ENCODE measurements at places on chromosomes 12 and 14.

GRCh38 chr12:3624273-3624672 is 128.6 kb downstream of the CRACR2A start:
- DNase-seq = no peak

DNA sequence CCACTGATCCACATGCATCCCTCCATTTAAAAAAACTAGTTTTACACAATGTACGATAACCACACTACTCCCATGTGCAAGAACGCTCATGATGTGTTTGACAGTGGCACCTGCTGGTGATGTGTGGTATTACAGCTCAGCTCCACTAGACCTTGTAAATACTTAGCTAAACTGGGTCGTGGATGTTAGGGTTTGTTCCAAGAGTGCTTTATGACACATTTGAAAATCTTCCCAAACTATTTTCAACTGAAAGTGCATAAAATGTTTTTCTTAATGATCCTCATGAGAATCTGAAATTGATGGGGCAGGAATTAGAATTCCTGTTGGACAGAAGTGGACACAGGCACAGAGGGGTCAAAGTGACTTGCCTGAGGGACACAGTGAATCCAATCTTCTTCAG is 99.2 kb downstream of the SCARB1 start:
- no peak for DNase-seq

- peak; percentile 72 for DNase-seq
These were observed 87.2 kb downstream of the DAAM1 start for GRCh38 chr14:59275668-59276067.

- no peak for DNase-seq
These were observed 475 bp upstream of the PCNX1 start for GRCh38 chr14:70906793-70907175.

- DNase-seq = no peak
These were observed 291.8 kb downstream of the TMEM121 start for GRCh38 chr14:105817971-105818711.
